ENCODE measurements at places on chromosomes 13 and 19.

DNA sequence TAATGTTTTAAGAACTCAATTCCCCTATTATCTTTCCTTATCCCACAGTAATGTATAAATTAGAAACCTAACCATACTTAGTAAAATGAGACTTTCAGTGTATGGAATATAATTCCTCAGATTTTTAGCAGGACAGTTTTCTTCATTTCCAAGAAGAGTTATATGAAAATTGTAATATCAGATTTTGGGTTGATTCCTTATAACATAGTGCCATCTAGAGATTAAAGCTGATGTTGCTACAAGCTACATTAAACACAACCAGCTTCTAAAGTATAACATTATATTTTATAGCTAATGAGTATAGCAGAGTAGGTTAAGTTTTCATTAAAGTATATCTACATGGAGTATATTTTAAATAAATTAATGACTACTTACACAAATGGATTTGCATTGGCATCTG is 99.7 kb upstream of the MIR17HG start:
- no peak for DNase-seq

DNA sequence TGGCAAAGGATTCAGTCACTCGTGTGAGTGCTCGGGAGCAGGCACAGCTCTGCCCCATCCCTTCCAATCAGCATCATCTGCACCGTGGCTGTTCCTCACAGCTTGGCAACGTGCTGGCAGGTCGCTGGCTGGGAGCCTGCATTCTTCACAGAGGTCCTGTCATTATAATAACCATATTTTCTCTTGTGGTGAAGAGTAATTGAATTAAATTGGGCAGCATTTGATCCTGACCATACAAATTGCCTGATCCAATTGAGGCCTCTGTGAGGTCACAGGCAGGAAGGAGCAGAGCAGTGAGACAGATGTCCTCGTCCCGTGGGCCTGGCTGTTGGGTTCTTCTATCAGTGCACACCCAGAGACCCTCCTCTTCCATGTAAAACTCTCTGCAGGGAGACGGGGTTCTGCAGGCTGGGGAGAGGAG is 407.8 kb downstream of the COG6 start:
- no peak for DNase-seq

GRCh38 chr19:46484656-46485055 is 11.0 kb downstream of the PNMA8B start:
- no peak for DNase-seq

GRCh38 chr13:111359237-111359915 is 38.9 kb downstream of the TEX29 start:
- DNase-seq = no peak

GRCh38 chr13:30991184-30991583 is 58.7 kb downstream of the TEX26 start:
- DNase-seq = no peak

GRCh38 chr13:30400376-30400775 is 21.9 kb upstream of the UBE2L5 start:
- DNase-seq = no peak

DNA sequence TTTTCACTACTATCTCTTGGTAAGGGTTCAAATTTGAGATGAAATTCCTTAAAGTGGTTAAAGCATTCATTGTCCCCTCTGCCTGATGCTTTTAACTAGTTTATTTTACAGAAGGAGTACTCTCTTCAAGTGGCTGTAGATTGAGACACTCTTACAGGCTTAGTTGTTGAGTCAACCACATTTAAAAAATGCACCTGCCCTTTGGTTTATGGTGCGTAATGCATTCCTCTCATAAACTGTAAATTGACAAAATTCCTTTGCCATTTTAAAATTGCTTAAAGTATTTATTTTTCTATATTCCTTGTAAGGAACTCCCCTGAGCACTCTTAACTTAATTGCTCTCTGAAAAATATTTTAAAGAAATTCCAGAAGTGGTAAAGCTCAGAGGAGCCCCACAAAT is 826 bp upstream of the GPC5 start:
- DNase-seq = no peak

GRCh38 chr19:44050740-44051649 is 841 bp upstream of the ZNF223 start:
- peak; percentile 6 for DNase-seq

DNA sequence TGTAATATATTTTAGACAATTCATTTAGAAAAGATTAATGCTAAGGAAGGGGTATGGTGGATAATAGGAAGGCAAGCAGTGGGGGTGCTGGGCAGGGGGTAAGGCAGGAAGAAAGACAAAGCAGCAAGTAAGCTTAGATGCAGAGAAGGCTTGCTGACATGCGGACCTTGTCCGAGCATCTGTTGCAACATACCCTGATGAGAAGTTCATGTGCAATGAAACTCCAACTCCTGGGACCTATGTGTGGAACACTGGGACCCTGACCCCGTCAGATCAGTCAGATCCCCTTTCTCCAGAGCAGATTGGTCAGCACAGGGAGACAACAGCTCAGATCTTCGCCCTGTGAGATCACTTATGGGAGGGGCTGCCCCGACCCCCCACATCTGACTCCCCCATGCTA is 71.3 kb upstream of the ZNF599 start:
- no peak for DNase-seq

GRCh38 chr13:95652244-95652764 is 7.8 kb upstream of the DZIP1 start:
- DNase-seq = no peak

DNA sequence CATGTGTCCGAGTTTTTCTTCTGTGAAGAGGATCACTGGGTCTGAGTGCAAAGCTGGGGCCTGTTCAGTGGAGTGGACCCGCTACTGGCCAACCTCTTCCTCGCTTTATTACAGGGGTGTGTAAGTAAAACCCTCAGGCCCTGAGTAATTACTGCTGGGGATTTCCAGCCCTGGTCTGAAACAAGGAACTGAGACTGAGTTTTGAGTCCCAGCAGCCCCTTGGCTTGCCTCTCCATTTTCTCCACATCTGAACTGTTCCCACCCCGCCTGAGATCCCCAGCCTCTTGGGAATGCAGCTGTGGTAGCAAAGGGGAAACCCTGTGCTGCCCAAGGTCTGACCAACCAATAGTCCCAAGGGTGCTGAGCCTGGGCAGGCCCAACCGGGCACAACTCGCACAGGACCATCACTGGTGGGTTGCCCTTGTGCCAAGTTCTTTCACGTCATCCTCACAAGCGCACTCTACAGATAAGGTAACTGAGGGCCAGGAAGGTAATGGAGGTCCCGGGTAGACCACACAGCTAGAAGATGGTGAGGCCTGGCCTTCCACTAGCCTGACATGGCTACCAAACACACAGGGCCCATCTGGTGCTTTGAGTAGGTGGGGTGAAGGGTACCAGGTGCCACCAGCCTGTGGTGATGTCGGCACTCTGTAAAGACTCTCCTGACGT is 13.7 kb upstream of the SLC35E1 start:
- DNase-seq = no peak

- no peak for DNase-seq
Observed at GRCh38 chr13:51361106-51361505, 21.6 kb downstream of the SERPINE3 start.

DNA sequence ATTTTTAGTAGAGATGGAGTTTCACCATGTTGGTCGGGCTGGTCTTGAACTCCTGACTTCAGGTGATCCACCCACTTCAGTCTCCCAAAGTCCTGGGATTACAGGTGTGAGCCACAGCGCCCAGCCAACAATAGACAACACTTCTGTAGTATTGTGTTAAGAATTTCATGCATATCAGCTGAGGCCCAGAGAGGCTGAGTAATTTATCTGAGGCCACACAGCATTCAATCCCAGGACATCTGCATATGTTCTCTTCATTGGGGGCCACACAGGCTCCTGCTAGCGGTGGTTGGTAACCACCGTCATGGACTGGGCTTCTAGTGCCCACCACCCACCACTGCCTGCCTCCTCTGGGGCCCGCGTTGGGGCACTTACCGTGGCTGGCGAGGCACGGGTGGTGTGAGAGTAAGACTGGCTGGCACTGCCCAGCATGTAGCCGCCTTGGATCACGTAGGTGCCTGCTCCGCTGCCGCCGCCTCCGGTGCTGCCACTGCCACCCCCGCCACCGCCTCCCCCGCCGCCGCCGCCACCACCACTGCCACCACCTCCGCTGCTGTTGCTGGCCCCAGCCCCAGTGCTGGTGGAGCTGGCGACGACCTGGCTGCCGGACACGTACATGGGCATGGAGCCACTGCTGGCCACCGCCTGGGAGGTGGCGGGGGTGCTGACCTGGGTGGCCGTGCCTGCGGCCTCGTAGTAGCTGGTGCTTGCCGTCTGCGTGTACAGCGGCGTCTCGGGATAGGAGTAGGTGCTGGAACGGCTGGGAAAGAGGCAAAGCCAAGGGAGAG is 20.3 kb downstream of the DCAF15 start:
- DNase-seq = no peak

DNA sequence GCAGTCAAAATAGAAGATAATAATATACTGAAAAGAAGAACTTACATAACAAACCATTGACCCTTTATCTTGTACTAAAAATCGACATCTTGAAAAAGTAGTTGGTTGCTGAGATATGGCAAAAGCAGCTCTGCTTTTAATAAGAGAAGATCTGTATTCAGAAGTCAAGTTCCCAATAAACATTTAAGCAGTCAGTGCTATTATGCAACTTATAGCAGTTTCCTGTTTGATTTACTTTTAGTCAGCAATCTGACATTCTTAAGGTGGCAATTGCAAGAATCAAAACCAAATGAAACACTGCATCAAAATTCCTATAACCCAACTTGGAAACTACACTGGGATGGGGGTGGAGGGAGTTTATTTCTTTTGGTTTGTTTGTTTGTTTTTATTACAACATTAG is 165.5 kb downstream of the TBC1D4 start:
- no peak for DNase-seq

Measured in stimulated activated CD4-positive, alpha-beta T cell treated with anti-CD3 and anti-CD28 coated beads, Interleukin-2, amount 100 ng/mL, for 48 hours (primary cell).